ENCODE measurements at places on chromosomes 3 and 15.

DNA sequence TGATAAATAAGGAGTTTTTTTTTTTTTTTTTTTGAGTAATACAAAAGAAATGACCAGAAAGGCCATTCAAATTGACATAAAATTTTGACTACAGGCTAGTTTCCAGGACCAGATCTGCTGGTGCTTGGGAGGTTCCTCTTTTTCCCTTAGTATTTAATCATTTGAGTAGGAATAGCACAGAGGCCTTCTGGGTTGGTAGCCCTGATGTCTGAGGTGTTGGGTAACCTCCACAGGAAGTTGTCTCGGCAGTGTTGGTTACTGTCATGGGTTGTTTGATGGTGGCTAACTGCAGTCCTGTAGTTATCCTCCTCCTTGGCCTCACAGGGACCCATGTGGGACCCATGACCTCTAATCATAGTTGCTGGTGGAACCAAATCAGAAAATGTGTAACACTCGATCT, 91.1 kb downstream of the USP13 start:
- DNase-seq = no peak

GRCh38 chr3:94066506-94067500, 3.9 kb downstream of the NSUN3 start:
- no peak for DNase-seq

GRCh38 chr15:100049936-100050876, 291.6 kb downstream of the ADAMTS17 start:
- DNase-seq = no peak

DNA sequence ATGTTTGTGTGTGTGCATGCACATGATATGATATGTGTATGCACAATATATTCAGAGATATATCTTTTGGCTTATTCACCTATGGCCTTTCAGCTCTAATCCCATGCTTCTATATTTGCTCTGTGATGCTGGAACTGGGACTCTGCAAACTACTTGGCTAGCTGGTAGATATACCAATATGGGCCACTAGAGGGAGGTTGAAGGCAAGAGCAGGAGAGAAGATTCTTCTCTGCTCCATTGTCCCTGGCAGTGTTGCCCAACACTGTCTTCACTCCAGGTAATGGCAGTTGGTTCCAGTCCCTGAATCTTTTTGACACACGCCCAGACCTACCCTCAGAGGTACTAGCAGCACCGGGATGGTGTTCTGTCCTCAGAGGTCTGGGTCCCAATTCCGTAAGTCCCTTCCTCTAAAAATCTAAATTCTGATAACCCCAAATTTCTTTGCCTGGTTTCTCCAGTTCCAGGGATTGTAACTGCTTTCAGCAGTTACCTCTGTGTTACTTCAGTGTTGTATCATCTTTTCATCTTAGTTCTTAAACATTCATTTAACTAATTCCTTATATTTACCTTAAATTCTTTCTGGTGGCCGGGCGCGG, 44.7 kb downstream of the GTPBP8 start:
- DNase-seq = peak; percentile 56

GRCh38 chr3:128560768-128561167, 67.8 kb upstream of the GATA2 start:
- DNase-seq = no peak

- DNase-seq = no peak
Observed at GRCh38 chr15:58494567-58494966, 62.8 kb downstream of the LIPC start.

Data from NCI-H2107 (cell line).